Suprapubic skin (tissue), 4 donors: ENCODE measurements at places on chromosomes 5 and 9. TPM values are rescaled to one million over a fixed set of nuclear protein-coding genes. Genes with fewer than 3 reads are reported as not detected.

The SLCO4C1 gene
- total RNA-seq: 1.5 TPM

The GHR gene
- total RNA-seq: 20.5 TPM

The ACSL6 gene
- total RNA-seq: not detected

The SLC36A2 gene
- not detected for total RNA-seq

The LHX3 gene
- not detected for total RNA-seq

The RNF208 gene
- total RNA-seq: 7.5 TPM

The LECT2 gene
- total RNA-seq: not detected

DNA sequence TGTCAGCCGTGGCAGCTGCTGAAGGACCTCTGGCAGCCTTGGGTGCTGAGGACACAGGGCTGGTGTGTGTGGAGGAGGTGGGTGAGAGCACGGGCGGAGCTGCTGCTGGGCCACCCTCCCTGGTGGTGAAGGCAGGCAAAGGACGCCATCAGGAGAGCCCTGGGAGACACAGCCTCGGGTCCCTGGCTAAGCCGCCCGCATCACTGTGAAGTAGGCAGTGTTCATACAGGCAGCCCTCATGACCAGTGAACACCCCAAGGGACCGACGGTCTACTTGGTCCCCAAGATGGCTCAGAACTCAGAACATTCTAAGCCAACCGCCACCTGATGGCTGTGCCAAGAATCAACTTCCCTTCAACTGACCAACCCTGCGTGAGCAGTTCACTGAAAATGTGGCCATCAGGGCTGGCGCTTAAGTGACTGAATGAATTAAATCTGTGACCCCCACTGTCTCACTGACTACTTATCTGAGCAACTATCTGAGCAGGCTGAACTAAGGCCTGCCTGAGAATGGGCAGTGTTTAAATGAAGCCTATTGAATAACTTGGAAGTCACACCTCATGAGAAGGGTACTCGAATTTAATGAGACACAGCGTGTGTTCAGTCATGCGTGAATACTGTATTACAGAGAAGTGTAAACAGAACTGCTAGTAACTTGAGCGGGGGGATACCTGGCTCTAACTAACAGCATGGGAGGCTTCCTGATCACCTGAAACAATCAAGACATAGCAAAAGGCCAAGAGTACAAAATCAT lies 54.7 kb upstream of the SIMC1 start:
- DNase-seq: no peak

DNA sequence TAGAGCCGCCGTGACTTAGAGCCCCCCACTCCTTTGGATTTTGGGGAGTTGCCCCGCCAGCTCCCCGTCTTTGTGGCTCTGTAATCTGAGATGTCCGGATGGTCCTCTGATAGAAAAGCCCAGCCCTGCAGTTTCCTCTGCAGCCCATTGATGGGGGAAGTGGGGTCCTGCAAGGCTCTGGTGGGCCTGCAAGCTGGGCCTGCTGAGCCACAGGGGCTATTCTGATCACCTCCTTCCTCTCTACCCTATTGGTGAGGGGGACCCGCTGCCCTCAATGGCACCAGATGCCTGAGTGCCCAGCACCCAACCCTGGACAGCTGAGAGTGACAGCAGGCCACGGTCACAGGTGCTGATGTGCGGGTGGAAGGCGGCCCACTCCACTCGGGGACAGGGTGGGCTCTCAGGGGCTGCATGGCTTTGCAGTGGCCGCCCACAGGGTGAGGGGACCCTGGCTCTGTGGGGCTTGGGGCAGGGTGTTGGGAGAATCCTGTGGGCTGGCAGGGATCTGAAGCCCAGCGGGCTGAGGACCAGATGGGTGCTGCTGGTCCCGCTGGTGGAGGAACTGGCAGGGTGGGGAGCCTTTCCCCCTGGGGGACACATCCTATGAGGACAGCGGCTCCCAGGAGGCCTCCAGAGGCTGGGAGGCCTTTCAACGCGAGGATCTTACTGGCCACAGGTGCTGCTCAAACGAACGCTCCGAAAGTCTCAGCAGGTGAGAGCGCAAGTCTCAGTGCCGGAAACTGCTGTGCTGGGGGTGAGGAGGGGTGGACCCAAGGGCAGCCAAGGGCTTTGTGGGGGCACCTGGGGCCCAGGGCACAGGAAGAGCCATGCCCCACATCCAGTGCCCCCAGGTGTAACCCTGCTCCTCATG lies 30.0 kb upstream of the LPCAT1 start:
- no peak for DNase-seq

- DNase-seq: no peak
These were observed 124.6 kb downstream of the ARHGAP26 start for GRCh38 chr5:142894749-142895148.

DNA sequence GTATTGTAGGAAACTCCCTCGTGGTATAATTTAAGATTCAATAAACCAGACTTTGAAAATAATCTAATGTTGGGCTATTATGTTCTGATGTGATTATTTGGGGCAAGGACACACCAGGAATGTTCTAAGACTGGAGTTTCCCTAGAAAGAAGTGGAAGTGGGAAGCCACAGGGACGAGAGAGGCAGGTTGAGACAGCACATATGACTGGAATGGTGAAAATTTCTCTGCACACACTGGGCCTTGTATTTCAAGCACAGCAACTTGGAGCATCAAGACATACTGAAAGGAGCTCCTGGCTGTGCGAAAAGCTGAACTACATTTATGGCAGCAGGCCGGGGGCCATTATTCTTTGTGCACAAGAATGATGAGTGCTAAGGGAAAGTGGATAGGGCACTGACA lies 98.2 kb downstream of the CETN3 start:
- DNase-seq: no peak

GRCh38 chr5:59038798-59039295 lies 456.0 kb downstream of the RAB3C start:
- peak; percentile 85 for DNase-seq

GRCh38 chr9:36132086-36132485 lies 4.4 kb upstream of the GLIPR2 start:
- peak; percentile 8 for DNase-seq

DNA sequence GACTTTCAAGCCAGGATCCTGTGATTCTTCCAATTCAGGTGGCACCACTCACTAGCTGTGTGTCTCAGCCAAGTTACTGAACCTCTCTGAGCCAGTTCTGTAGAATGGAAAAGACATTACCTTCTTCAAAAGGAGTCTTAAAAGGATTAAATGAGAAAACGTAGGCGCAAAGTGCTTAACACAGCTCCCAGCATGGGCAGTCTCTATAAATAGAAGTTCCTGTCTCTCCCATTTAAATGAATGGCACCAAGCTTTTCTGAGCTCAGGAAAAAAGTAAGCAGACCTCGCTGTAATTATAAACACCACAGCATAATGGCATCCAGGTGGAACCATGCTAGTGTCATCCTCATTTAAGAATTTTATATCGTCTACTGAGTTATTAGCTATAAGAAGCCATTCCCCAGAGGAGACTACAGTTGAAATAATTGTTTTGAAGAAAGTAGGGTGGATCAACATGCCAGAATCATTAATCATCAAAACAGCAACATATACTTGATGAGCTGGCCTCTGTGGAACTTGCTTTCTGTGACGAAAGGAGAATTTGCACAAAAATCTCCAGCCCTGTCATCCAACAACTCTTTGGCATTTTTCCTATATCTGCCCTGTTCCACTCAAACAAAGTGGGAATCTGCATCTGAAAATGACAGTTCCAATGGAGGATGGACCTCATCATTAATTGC lies 188.9 kb downstream of the SPOCK1 start:
- DNase-seq: no peak

- DNase-seq: no peak
These were observed 86.2 kb upstream of the FAM169A start for GRCh38 chr5:74952406-74952805.

DNA sequence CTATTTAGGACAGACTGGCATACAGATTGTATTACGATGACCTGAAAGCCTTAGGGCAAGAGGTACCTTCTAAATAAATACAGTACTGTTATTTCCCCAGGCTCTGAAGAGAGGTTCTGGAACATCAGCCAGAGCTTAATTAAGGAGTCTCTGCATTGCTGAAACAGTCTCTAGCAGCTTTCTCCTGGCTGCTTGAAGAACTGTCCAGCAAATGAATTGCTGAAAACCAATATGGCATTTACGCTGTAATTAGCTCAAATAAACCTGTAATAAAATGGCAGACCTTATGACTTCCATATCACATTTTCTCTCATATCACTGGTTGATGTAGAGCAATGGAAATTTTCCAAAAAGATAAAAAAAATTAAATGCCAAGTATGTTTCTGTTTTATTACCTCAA lies 636.3 kb downstream of the GABRG2 start:
- DNase-seq: no peak

DNA sequence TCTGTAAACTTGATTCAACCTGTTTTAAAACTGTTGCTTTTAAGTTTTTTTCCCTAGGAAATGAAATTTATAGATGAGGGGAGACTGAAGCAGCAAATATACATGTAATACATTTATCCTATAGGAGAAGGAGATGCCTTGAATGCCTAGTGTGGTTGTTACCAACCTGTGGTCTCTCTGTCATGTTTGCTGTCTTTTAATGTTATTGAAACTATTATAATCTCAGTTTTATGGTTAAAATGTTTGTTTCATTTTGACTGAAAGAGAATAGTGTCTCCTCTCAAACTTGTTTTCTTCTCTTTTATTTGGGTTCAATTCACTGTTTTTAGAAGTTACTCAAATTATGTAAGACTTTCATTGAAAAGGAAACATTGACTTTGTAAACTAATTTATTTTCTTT lies 15.8 kb downstream of the MRPL22 start:
- no peak for DNase-seq

- DNase-seq: no peak
These were observed 912.3 kb upstream of the SEMA6A start for GRCh38 chr5:117486879-117487391.

DNA sequence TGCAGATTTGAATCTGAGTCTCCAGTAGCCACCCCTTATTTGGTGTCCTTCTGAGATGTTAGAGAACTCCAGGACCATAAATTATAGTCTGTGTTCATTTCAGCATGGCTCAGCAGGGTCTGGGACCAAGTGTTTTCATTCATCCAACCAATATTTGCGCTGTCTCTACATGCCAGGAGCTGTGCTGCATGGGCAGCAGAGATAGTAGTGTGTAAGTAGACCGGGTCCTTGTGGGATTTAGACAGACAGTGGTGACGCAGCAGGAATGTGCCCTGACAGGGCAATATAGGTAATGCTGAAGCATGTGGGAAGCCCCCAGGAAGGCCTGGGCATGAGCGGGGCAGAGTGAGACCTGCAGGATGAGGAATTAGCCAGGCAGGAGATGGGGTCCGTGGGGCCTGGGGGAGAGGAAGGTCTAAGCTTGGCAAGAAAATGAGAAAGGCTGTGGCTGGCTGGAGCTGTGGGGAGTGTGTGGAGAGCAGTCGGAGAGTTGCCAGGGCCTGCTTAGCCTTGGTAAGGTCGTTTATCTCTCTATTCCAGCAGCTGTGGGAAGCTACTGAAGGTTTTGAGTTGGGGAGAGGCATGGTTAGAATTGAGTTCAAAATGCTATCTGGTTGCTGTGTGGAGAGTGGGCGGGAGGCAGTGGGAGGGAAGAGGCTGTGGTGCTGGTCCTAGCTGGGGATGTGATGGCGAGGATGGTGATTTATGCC lies 16.8 kb downstream of the STXBP1 start:
- no peak for DNase-seq

DNA sequence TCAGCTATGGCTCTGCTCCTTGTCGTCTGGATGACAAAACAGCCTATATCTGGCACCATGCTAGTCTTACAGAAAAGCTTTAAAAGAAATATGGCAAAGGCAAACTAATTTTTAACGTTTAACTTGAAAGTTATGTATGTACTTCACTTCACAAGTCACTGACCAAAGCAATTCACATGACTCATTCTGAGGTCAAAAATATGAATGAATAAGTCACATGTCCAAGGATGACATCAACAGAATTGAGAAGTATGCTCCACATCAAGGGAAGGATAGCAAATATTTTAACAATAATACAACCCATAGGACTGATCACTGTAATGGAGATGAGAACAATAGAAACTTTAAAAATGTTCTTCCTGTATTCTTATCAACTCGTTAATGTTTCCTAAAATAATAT lies 1072.6 kb upstream of the NUDT12 start:
- no peak for DNase-seq

DNA sequence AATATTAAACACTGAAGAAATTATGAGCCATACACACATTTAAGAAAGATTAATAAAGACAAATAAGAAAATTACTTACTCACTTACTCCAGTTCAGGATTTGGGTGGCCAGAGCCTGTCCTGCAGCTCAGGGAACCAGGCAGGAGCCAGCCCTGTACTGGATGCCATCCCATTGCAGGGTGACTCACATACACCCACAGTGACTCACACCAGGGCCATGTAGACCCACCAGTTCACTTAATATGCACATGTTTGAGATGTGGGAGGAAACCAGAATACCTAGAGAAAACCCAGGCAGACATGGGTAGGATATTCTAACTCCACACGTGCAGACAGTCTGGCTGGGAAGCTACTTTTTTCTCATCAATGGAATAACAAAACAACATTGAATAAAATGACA lies 49.6 kb upstream of the ADRB2 start:
- DNase-seq: no peak

- no peak for DNase-seq
These were observed 240.9 kb downstream of the TRIM36 start for GRCh38 chr5:114928644-114929462.

GRCh38 chr9:79477955-79478771 lies 93.6 kb upstream of the TLE4 start:
- DNase-seq: no peak

- peak; percentile 60 for DNase-seq
These were observed 1.5 kb downstream of the SAPCD2 start for GRCh38 chr9:137068539-137069507.

DNA sequence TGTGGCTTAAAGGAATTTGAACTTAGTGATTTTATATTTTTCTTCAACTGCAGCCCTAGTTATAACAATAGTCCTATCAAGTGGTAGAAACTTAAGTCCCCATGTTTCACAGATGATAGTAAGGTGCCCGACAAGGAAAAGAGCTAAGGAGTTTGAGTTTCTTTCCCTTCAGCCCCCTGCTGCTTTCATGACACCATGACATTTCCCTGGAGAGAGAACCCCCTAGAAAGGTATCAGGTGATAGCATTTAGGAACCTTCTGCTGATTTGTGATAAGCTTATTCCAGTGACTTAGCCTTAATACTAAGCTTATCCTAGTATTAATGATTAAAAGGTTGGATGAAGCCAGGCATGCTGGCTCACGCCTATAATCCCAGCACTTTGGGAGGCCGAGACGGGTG lies 623.8 kb upstream of the TYRP1 start:
- DNase-seq: no peak

GRCh38 chr9:88783711-88784083 lies 207.6 kb upstream of the S1PR3 start:
- DNase-seq: no peak
